Non-pigmented ciliary epithelial cell (primary cell): ENCODE measurements at places on chromosomes 12 and 14.

DNA sequence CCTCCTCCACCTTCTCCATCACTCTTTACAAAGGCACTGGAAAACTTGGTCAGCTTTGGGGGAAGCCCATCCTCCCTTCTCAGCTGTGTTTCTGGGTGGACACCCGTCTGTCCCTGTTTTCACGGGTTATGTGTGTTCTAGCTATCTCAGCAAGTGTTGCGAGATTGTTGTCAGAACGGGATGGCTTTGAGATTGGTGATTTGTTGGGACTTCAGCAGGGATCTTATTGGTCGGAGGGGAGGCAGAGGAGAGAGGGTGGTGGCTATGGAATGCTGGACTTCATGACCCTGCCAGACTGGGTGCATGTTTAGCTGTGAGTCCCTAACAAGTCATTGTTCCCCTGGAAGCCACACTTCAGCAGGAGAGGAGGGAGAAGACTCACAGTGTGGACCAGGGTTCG is 2.1 kb downstream of the USP5 start:
- no peak for DNase-seq

DNA sequence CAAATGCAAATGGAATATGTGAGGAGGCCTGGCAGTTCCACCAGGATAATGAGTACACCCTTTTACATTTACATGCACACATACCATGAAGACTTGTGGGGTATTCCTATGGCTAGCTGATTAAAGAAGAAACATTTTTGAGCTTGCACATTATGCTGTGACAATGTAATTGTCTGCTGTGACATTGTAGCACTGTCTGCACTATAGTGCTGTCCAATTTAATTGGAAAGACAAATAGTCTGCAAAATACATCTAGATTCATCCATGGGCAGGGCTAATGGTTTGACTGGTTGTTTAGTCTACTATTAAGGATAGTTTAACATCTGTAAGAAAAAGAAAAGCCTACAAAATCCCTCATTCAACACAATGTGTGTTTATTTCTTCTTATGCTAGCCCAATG is 1005.6 kb upstream of the LRFN5 start:
- DNase-seq, result no peak

GRCh38 chr14:73780896-73781295 is 66.7 kb upstream of the PNMA1 start:
- no peak for DNase-seq

- no peak for DNase-seq
These were observed 106.5 kb upstream of the PRKD1 start for GRCh38 chr14:30034152-30034551.

GRCh38 chr12:93664573-93665138 is 12.5 kb upstream of the CRADD start:
- DNase-seq, result no peak

DNA sequence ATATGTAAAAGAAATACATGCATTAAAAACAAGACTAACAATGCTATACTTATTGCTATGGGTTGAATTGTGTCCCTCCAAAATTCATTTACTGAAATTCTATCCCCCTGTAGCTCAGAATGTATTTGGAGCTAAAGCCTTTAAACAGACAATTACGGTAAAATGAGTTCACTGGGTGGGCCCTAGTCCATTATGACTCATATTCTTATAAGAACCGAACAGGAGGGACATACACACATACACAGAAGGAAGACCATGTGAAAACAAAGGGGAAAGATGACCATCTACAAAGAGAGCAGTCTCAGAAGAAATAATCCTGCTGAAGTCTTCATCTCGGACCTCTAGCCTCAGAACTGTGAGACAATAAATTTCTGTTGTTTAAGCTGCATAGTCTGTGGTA is 77.1 kb upstream of the ANKS1B start:
- no peak for DNase-seq

DNA sequence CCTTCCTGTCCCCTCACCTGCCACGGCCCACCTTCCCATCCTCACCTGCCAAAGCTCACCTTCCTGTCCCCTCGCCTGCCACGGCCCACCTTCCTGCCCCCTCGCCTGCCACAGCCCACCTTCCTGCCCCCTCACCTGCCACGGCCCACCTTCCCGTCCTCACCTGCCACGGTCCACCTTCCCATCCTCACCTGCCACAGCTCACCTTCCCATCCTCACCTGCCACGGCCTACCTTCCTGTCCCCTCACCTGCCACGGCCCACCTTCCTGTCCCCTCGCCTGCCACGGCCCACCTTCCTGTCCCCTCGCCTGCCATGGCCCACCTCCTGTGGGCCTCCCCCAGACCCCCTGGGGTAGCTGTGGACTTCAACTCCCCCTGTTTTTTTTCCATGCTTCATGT is 48.8 kb upstream of the GPR68 start:
- no peak for DNase-seq

- DNase-seq, result no peak
These were observed 45.4 kb upstream of the NPFF start for GRCh38 chr12:53552361-53553327.

DNA sequence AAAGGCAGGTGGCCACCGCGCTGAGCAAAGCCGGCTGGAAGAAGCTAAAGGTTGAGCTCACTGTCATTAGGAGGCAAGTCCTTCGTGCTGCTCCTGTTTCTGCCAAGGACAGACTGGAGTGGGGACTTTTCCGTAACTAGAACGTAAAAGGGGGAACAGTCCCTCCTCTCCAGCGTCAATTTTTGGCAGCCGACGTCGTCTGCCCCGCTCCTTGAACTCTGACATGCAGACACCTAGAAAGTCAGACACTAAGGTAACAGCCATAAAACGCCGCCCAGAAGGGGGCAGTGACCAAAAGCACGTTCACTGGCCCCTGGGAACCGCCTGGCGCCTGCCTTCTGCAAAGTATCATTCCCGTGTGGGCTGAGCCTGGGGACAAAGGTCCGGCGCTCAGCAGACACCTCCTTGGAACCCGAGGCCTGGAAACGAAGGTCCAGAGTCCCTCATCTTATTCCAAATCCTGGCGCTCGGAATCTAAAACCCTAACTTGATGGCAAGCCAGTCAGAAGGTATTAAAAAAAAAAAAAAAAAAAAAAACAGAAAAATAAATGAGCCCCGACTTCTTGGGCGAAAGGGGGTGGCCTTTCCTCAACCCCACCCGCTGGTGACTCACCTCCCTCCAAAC is 1.1 kb upstream of the LRP1 start:
- no peak for DNase-seq

DNA sequence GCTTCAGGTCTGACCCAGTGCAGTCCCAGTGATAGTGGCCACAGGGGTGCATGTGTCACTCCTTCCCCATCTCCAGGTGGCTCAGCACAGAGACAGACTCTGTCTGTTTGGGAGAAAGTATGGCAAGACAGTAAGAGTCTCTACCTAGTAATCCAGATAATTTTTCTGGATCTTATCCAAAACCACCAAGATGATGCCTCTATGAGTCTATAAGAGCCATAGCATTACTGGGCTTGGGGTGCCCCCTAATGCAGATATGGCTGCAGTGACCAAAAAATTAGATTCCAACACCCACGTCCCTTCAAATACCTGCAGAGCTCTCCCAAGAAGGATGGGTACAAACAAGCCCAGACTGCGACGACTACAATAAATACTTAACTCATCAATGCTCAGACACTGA is 123.8 kb downstream of the GRIP1 start:
- DNase-seq, result no peak

DNA sequence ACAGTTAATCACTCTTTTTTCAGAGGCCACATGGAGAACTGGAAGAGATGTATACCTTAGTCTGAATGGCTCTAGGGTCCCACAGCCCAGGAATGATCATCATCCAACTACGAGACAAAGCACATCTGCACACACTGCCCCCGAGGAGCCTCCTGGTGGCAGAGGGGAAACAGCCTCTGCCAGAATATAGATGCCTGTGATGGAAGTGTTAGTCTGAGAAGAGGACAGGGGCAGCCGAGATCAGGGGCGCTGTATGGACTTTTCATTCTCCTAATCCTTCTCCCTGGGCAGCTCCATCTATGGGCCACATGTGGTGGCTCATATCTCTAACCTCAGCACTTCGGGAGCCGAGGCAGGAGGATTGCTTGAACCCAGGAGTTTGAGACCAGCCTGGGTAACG is 82.8 kb upstream of the CAPRIN2 start:
- DNase-seq, result no peak

- peak; percentile 85 for DNase-seq
These were observed 55.6 kb downstream of the HMGA2 start for GRCh38 chr12:65879878-65880277.

- no peak for DNase-seq
These were observed 133.7 kb downstream of the MDGA2 start for GRCh38 chr14:47541662-47542061.
